ENCODE measurements at places on chromosomes 5 and 9. TPM values are rescaled to one million over a fixed set of nuclear protein-coding genes. Genes with fewer than 3 reads are reported as not detected.

- DNase-seq: no peak
These were observed 145.3 kb downstream of the MACROH2A1 start for GRCh38 chr5:135253601-135254178.

- no peak for DNase-seq
These were observed 289.0 kb downstream of the NR3C1 start for GRCh38 chr5:143114481-143114880.

- DNase-seq: no peak
These were observed 1211.5 kb upstream of the CDH9 start for GRCh38 chr5:28249771-28250415.

DNA sequence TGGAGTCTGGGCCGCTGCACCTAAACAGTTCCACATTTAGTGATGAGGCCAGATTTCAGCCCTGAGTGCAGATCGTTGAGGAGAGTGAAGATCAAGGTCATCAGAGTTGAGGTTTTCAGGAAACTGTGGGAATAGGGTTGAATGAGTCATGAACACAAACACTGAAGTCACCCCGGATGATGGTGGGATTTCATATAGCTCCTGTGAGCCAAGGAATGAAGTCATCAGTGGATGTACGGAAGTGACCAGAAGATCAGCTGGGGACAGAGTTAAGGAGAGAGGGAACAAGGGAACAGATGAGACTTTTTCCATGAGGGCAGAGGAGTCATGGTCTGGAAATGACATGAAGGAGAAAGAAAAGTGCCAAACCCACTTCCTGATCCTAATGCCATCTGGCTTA, 36.5 kb downstream of the PALM2AKAP2 start:
- no peak for DNase-seq

DNA sequence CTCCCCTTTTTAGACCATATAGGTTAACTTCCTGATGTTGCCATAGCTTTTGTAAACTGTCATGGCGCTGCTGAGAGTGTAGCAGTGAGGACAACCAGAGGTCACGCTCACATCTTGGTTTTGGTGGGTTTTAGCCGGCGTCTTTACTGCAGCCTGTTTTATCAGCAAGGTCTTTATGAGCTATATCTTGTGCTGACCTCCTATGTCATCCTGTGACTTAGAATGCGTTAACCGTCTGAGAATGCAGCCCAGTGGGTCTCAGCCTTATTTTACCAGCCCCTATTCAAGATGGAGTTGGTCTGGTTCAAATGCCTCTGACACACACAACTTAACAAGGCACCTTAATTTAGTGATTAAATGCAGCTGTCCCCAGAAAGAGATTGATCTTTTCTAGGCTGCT, 23.9 kb upstream of the KDM4C start:
- DNase-seq: no peak

GRCh38 chr5:150766251-150766650, 7.4 kb upstream of the DCTN4 start:
- DNase-seq: no peak

DNA sequence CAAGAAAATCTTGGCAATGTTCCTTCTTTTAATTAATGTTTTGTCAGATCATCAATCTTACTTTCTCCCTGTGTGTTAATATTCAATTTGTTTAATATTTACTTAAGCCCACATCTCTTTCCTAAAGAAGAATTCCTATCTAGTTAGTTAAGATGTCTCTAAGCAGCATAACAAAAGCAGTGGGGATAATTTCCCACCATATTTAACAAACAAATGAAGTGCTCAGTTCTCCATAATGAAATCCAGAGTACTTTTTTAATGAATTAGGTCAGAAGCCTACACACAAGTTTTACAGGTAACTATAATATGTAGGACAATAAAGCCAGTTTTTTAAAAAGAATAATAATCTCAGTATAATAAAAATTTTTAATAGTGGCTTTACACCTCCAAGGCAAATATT, 1918.8 kb downstream of the EFNA5 start:
- no peak for DNase-seq

GRCh38 chr5:9774472-9775079, 144.4 kb upstream of the TAS2R1 start:
- no peak for DNase-seq

- DNase-seq: no peak
These were observed 8.4 kb downstream of the RALGDS start for GRCh38 chr9:133112663-133113026.

- DNase-seq: no peak
These were observed 30.2 kb upstream of the F2R start for GRCh38 chr5:76685704-76686103.

- no peak for DNase-seq
These were observed 97.9 kb downstream of the EFNA5 start for GRCh38 chr5:107572715-107573368.

The CDKN2B gene
- total RNA-seq: 6.1 TPM

The PCDHGC5 gene
- total RNA-seq: 2.8 TPM

The SV2C gene
- total RNA-seq: 0.60 TPM

Data from ureter (tissue), 1 donor.